ENCODE measurements at places on chromosomes 3 and 15. TPM values are rescaled to one million over a fixed set of nuclear protein-coding genes. Genes with fewer than 3 reads are reported as not detected.

ZSCAN29 gene
- total RNA-seq: 19.8 TPM

CP gene
- total RNA-seq: 1.1 TPM

BSN gene
- total RNA-seq: 0.39 TPM

SYNM gene
- 22.0 TPM for total RNA-seq

NOX5 gene
- total RNA-seq: 0.39 TPM

SHC4 gene
- total RNA-seq: 3.5 TPM

TAGLN3 gene
- 1.9 TPM for total RNA-seq

PAQR5 gene
- 7.2 TPM for total RNA-seq

GPR176 gene
- 10.3 TPM for total RNA-seq

DNA sequence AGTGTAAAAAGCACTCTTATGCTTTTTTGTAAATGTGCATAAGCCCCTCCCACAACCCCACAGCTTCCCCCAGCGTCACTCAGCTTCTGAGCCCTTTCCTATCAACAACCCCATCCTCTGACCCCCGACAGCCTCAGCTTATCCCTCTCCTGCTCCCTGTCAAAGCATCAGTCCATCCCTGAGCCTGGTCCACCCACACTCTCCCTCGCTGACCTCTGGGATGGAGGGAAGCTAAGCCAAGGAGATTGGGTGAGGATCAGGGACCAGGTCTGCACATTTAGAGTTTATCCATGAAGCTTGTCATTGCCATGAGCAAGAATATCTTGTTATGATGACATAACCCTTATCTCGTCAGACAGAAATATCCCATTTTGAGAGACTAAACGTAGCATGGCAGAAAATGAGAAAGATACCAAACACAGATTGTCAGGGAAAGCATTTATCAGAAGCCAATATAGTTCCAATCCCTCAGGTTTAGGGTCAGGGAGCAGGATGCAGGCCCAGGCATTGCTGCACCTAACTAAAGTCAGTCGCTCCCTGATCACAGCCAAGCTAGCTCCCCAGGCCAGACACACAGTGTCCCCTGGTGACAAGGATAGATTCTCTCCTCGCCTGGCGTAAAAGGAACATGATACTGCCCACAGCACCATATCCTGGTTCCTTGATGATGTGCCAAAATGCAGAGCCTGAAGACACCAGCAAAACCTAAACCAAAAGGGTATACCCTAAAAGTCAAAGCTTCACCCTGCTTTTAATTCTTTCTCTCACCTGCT, 66.9 kb downstream of the DCLK3 start:
- no peak for DNase-seq

DNA sequence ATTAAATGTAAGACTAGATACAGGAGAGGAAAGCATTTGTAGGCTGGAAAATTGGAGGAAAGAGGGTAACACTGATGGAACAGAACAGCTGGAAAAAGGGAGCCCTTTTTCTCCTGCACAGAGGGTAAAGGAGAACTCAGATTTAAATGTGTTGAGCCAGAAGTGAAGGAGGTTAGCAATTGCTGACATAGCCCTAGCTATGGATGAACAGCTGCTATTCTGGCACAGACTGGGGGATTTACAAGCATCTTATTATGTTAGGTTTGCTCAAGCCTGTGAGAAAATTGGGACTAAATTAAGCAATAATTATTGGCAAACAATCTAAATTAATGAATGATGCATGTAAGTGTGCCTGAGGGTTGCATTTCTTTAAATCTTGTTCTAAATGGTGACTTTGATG, 40.6 kb upstream of the PRR20G start:
- no peak for DNase-seq

DNA sequence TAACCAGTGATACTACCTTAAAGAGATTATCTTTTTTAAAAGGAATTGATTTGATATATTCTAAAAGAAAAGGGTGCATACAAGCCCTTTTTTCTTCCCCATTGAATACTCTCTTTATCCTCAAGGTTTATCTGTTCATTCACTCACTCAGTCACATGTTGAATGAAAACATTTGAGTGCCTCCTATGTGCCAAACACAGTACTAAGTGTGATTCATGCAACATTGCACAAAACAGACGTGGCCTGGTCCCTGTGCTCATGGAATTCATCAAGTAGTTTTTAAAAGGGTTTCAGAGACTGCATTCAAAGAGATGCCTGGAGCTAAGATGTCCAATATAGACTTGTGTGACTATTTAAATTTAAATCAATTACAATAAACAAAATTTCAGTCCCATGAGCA, 462.2 kb upstream of the MDFIC2 start:
- no peak for DNase-seq

DNA sequence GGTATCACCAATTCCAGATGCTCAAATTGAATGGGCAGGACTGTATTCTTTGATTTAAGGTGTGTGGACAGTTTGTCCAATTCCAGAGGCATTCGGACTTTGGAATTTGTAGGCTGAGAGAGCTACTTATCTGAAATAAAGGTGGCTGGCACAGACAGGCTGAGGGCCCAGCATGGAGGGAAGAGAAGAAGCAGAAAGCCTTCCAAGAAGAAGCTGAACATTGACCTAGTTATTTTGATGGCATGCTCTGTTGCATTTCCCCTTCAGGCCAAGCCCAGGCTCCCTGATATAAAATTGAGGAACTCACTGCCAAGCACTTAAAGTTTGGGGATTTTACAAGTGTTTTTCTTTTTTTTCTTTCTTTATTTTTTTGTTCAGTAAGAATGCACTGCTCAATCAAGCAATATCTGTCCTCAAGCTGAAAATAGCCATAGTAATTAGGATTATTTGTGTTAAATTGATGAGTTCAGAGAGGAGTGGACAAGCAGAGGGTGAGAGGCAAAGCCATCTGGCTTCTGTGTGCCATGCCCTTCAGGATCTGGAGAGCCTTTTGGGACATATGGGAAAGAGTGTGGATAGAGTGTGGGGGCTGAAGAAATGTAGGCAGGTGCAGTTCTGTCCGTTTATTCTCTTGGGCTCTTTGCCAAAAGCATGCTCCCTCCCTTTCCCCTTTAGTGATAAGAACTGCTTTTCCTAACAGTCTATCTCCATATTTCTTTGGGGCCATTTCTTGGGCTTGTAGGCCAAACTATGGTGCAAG, 148.9 kb downstream of the OXSM start:
- no peak for DNase-seq

DNA sequence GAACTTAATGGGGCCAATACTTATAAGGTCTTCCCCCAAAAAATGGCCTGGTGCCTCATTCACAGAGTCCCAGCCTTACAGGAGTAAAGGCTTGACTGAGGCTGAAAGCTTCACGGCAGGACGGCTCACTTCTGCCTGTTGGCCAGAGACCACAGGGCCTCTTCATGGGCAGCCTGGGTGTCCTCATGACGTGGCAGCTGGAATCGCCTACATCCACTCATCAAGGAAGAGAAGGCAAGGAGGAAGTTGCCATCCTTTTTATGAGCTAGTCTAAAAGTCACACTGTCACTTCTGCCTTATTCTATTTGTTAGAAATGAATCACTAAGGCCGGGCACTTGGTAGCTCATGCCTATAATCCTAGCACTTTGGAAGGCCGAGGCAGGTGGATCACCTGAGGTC, 89.3 kb upstream of the DGKG start:
- no peak for DNase-seq

GRCh38 chr15:56128081-56128480, 115.6 kb downstream of the RFX7 start:
- DNase-seq: no peak

GRCh38 chr15:97456521-97457202, 503.8 kb upstream of the ARRDC4 start:
- DNase-seq: no peak

- DNase-seq: no peak
These were observed 158.3 kb upstream of the CGNL1 start for GRCh38 chr15:57217778-57218598.

DNA sequence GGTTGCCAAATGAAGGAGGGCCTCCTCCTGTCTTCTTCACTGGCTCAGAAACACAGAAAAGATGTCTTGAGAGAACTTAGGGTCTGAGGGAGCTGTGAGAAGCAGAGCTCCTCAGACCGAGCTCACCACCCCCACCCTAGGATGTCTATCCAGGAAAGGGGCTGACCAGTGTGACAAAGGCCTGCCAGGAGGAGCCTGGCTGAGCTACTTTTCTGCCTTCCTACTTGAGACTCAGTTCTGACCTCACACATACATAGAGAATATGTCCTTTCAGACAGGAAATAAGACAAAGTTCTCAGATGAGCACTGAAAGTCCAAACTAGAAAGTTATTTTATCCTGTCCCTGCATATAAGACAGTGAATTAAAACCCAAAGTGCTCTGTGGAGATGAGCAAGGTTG, 54.5 kb downstream of the KIF9 start:
- no peak for DNase-seq

DNA sequence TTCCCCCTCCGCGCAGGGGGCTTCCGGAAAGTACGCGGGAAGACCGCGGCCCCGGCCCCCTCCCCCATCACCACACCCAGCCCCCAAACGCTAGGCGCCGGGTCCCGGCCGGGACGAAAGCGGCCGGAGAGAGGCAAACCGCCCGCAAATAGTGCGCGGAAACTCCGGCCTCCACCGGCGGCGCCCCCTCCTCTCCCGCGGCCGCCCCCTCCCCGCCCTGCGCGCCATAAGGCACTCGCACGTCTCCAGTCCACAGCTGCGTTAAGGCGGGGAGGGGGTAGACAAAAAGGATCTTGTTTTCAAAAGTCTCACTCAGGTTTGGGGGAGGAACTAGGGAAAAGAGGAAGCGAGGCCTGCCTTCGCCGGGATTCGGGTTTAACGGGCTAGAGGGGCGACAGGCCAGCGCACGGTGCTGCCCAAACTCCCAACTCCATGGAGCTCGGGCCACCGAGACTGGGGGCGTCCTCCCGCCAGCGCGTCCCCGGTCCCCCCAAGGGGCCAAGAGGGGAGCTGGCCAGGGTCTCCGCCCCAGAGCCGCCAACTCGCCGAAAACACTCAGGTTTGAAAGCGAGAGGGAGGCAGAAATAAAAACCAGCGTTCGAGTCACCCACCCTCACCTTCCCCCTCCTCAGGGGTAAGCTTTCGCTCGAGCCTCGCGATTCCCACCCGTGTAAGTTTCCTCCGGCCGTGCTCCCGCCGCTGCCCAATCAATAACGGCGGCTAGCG, 1.8 kb downstream of the ANP32A start:
- peak; percentile 54 for DNase-seq

- no peak for DNase-seq
These were observed 186.9 kb upstream of the TLE3 start for GRCh38 chr15:70284438-70285214.

DNA sequence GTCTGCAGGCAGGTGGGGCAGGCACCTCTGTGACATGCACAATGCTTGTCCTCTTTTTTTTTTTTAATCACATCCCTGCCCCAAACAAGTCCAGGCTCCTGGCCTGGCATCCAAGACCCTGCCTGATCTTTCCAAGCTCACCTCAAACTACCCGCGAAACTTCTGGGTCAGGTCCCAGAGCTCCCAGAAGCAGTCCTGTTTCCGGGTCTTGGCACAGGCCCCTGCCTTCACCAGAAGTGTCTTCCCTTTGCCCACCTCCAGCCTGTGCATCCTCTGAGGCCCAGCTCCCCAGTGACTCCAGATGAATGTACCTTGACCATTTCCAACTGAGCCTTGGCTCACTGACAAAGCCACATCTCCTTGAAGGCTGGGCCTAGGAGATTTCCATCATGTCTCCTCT, 23.0 kb downstream of the PLA2G4E start:
- no peak for DNase-seq
